NCI-H526 treated with DMSO at 0.1 percent for 48 hours (cell line): ENCODE measurements at places on chromosomes 3 and 15.
A peak's percentile ranks its signal among the peaks of the same experiment; 100 is the strongest.

GRCh38 chr3:39241561-39241960 is 38.3 kb downstream of the CX3CR1 start:
- DNase-seq = no peak

- DNase-seq = no peak
Observed at GRCh38 chr3:30924763-30925162, 30.3 kb upstream of the GADL1 start.

GRCh38 chr15:63308947-63309346 is 31.5 kb downstream of the APH1B start:
- DNase-seq = no peak

DNA sequence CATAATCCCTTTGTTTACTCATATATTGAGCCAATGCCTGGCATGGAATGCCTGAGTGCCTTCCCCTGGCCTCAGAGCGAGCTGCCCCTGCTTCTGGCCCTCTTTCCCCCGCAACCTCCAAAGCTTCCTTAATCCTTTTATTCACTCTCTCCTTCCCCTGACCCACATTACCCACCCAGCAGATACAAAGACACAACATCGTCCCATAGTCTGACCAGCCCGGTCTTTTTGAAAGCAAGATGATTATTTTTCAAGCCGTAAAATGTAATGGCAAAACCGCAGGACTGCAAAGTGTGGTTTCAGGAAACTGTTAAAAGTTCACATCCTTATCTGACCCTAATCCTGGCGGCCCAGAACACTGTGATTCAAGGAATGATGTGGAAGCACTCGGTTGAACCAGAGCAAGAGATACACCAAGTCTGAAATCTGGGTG is 78.4 kb upstream of the LRTM1 start:
- DNase-seq = peak; percentile 7

- DNase-seq = no peak
Observed at GRCh38 chr15:59240036-59240435, 33.4 kb downstream of the LDHAL6B start.

- peak; percentile 55 for DNase-seq
Observed at GRCh38 chr3:55484801-55485791, 2.0 kb downstream of the WNT5A start.

- DNase-seq = no peak
Observed at GRCh38 chr3:45252826-45253225, 26.7 kb upstream of the TMEM158 start.

DNA sequence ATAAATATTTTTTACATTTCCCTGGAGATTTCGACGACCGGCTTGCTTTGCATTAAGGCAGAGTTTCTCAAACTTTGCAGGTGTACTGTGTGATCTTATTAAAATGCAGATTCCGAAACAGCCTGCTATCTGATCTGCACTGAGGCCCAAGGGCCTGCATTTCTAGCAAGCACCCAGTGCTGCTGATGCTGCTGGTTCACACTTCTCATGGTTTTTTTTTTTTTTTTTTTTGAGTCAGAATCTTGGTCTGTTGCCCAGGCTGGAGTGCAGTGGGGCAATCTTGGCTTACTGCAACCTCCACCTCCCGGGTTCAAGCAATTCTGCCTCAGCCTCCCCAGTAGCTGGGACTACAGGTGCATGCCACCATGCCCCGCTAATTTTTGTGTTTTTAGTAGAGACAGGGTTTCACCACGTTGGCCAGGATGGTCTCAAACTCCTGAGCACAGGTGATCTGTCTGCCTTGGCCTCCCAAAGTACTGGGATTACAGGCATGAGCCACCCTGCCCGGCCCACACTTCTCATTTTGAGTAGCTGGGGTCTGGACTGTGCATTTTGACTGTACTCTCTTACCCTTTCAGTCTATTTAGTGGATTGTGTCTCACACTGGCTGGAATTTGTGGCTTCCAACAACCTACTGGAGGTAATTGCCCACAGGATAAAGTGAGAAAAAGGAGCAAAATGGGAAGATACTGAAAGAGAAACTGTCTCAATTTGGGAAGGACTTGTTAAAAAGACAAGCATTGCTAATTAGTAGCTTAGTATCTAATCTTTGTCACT is 94.1 kb downstream of the ITPR1 start:
- no peak for DNase-seq

DNA sequence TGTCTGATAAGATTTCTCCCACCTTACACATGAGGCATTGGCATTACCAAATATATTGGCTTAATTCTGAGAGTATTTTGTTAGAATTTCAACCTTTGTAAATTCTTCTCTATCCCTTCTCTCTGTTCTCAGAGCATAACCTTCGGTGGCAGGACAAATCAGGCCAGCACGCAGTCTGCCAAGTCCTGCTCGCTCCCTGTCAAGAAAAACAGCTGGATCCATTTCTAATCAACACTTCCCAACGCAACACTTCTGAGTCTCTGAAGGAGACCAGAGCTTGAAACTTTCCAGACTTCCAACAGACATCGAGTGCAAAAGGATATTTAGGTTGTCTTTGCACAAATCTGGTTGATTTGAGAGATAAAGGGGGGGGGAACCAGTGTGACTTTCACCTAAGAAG is 125.7 kb downstream of the SV2B start:
- no peak for DNase-seq

- DNase-seq = no peak
Observed at GRCh38 chr3:100606894-100607512, 2.4 kb upstream of the ADGRG7 start.

GRCh38 chr3:112736805-112737566 is 96.0 kb upstream of the CCDC80 start:
- DNase-seq = no peak

- DNase-seq = no peak
Observed at GRCh38 chr3:71421475-71421819, 162.1 kb downstream of the FOXP1 start.
